Neural progenitor cell (in vitro differentiated cells): ENCODE measurements at places on chromosomes 13 and 19. TPM values are rescaled to one million over a fixed set of nuclear protein-coding genes. Genes with fewer than 3 reads are reported as not detected.

DNA sequence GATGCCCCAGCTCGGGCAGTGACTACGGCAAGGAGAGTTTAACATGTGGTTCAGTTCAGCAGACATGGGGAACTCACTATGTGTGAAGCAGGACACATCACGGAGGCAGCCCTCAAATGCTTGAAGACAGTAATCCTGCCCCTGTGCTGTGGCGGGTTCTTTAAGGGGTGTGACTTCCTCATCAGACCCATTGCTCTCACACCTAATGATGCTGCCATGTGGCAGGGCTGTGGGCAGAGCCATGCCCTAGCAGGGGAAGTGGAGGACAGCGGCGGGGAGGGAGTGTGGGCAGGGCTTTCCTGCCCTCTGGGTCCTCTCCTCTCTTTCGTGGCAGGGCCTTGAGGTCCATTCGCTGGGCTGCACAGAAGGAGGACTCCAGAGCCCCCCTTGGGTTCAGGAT, 131.1 kb upstream of the GJB6 start:
- no peaks in the 10 kb centered on the region for H3K36me3 ChIP-seq
- H3K27ac ChIP-seq: no peak overlapping the region
- H3K4me1 ChIP-seq: peaks cover 3% of the 10 kb centered on the region

PRODH2 gene
- total RNA-seq: not detected in 2 replicates

DNA sequence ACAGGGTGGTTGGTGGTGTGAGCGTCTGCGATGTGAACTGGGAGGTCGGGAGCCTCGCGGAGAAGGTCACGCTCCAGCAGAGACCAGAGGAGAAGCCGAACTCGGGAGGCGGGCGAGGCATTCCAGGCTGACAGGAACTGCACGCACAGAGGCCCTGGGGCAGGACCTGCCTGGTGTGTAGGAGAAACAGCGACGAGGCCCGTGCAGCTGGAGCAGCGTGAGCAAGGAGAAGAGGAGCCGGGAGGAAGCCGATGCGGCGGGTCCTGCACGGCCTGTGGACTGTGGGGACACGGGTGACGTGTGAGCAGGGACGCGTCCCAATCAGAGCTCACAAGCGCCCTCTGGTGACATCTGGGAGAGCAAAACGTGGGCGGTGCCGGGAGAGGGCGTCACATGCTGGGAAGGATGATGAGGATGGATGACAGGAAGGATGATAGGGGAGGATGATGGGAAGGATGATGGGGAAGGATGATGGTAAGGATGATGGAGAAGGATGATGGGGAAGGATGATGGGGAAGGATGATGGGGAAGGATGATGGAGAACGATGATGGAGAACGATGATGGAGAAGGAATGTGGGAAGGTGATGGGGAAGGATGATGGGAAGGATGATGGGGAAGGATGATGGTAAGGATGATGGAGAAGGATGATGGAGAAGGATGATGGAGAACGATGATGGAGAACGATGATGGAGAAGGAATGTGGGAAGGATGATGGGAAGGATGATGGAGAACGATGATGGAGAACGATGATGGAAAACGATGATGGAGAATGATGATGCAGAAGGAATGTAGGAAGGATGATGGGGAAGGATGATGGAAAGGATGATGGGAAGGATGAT, 16.1 kb upstream of the MADCAM1 start:
- H3K27me3 ChIP-seq: peaks cover 8% of the 10 kb centered on the region
- H3K4me1 ChIP-seq: peaks cover 2% of the 10 kb centered on the region
- H3K4me3 ChIP-seq: no peak overlapping the region
- H3K27ac ChIP-seq: no peak overlapping the region
- H3K36me3 ChIP-seq: no peaks in the 10 kb centered on the region

DNA sequence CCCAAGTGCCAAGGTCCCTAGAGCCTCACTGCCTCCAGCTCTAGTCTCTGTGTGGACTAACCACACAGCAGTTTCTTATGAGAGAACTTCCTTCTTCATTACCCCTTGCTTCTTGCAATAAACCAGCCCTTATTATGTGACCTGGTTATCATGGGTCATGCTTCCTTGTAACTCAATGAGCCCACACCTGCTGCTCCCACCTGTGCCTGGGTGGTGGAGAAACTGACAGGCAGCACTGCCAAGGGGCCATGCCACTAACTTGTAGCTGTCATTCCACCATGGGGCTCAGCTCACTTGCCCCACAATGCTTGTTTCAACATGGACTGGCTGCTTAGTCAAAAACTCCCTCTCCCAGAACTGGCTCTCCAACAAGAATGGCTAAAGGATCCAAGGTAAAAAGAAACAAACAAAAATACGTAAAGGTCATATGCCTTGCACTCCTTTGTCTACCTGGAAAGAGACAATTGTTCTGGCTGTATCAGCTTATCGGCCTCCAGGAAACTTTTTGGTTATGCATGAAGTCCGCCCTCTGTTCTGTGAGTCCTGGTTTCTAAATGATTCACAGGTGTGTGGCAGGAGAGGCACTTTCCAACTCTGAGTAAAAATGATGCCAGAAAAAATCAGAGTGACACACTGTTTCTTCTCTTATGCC, 446.4 kb downstream of the COG6 start:
- H3K36me3 ChIP-seq: no peaks in the 10 kb centered on the region
- no peak overlapping the region for H3K27ac ChIP-seq
- peaks cover 2% of the 10 kb centered on the region for H3K4me1 ChIP-seq
- no peaks in the 10 kb centered on the region for H3K27me3 ChIP-seq
- H3K4me3 ChIP-seq: no peak overlapping the region
- no peak for DNase-seq

UGGT2 gene
- total RNA-seq: 58.9 and 70.4 TPM in 2 replicates

CD70 gene
- 1.2 TPM in 1 of 2 replicates, not detected in the other for total RNA-seq

GRCh38 chr13:35693134-35693784, 216.8 kb upstream of the MAB21L1 start:
- H3K4me1 ChIP-seq: peaks cover 8% of the 10 kb centered on the region
- DNase-seq: no peak
- H3K4me3 ChIP-seq: no peak overlapping the region
- no peaks in the 10 kb centered on the region for H3K27me3 ChIP-seq
- H3K27ac ChIP-seq: no peak overlapping the region
- H3K36me3 ChIP-seq: no peaks in the 10 kb centered on the region

GRCh38 chr13:30932481-30933353, at the start of gene TEX26:
TEX26 (plus strand) TSS chr13:30932656; CDS start chr13:30932716, 60 bp downstream.
- no peak within 1 kb of the TSS for H3K27ac ChIP-seq
- H3K4me3 ChIP-seq: peak within 1 kb of the TSS; percentile 39
- H3K36me3 ChIP-seq: no peaks in the 10 kb centered on the region
- DNase-seq: peak; percentile 90
- H3K4me1 ChIP-seq: peaks cover 14% of the 10 kb centered on the region
- peaks cover 36% of the 10 kb centered on the region for H3K27me3 ChIP-seq

- peak; percentile 79 for DNase-seq
- H3K4me1 ChIP-seq: no peaks in the 10 kb centered on the region
- peaks cover 27% of the 10 kb centered on the region for H3K27me3 ChIP-seq
- no peaks in the 10 kb centered on the region for H3K36me3 ChIP-seq
- H3K27ac ChIP-seq: no peak overlapping the region
- H3K4me3 ChIP-seq: no peak overlapping the region
Measured at GRCh38 chr19:7831452-7831851, 1.4 kb downstream of the EVI5L start.

ALKBH7 gene
- 19.7 and 94.7 TPM in 2 replicates for total RNA-seq

DNA sequence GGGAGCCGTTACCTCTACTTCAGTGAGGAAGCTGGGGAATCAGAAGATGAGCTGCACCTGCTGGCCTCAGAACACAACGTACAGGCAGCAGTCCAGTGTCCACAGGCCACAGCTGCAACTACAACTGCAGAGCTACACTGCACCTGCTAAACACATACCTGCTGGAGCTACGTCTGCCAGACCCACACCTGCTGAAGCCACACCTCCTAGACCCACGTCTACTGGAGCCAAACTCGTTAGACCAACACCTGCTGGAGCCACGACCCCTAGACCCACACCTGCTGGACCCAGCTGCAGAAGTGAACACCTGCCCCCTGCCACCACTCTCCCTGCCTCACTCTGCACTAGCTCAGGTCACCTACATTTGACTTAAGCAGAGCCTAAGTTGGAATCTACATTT, 169.9 kb downstream of the USP12 start:
- peaks cover 11% of the 10 kb centered on the region for H3K4me1 ChIP-seq
- no peak overlapping the region for H3K27ac ChIP-seq
- H3K36me3 ChIP-seq: no peaks in the 10 kb centered on the region
- no peak for DNase-seq
- H3K4me3 ChIP-seq: no peak overlapping the region

RDH8 gene
- not detected in 2 replicates for total RNA-seq

DNA sequence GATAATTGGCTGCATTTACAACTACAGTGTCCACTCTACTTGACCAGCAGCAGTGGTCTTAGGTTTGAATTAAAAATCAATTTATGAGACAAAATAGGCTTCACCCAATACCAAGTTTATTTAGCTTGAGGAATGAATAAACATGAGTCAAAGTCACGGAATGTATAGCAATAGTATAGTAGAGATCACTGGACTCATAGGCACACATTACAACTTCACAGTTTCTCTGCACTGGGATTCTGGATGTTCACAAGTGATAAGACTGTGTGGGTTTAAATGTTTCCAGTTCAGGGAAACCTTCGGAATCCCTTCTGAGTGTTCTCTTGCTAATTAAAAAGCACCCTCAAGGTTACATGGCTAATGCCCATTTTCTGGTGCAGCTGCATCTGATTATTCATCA, 1064.9 kb downstream of the SLITRK5 start:
- no peak overlapping the region for H3K4me3 ChIP-seq
- no peaks in the 10 kb centered on the region for H3K4me1 ChIP-seq
- no peaks in the 10 kb centered on the region for H3K27me3 ChIP-seq
- DNase-seq: no peak
- no peak overlapping the region for H3K27ac ChIP-seq

CLEC17A gene
- total RNA-seq: 0.31 TPM in 1 of 2 replicates, not detected in the other

- H3K4me3 ChIP-seq: no peak overlapping the region
- DNase-seq: no peak
- no peaks in the 10 kb centered on the region for H3K36me3 ChIP-seq
- no peak overlapping the region for H3K27ac ChIP-seq
- H3K4me1 ChIP-seq: no peaks in the 10 kb centered on the region
Measured at GRCh38 chr19:7817801-7818200, 12.2 kb upstream of the EVI5L start.

DNA sequence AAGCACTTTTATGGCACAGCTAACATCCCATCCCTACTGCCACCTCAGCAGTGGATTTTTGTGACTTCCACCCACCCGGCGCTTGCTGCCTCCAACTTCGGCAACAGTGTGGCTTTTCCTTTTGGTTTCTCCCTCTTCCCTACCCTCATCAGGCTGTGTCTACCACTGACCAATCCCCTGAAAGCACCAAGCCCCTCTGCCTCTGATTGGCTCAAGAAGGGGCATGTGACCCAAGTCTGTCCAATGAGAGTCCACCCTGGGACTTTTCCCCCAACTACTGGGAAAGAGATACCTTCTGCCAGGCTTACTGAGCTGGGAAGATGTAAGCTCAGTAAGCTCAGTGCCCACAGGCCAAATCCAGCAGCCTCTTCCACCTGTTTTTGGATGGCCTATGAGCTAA, 5.8 kb downstream of the SMIM7 start:
- DNase-seq: no peak
- H3K4me1 ChIP-seq: peaks cover 5% of the 10 kb centered on the region
- H3K27ac ChIP-seq: no peak overlapping the region
- no peak overlapping the region for H3K4me3 ChIP-seq

- H3K4me1 ChIP-seq: no peaks in the 10 kb centered on the region
- no peak overlapping the region for H3K27ac ChIP-seq
- no peaks in the 10 kb centered on the region for H3K36me3 ChIP-seq
- H3K27me3 ChIP-seq: no peaks in the 10 kb centered on the region
- no peak for DNase-seq
- H3K4me3 ChIP-seq: no peak overlapping the region
Measured at GRCh38 chr19:54459282-54460229, 4.0 kb downstream of the LENG9 start.

GRCh38 chr13:78046331-78046730, 127.7 kb upstream of the EDNRB start:
- no peaks in the 10 kb centered on the region for H3K36me3 ChIP-seq
- no peak overlapping the region for H3K27ac ChIP-seq
- no peaks in the 10 kb centered on the region for H3K27me3 ChIP-seq
- no peak overlapping the region for H3K4me3 ChIP-seq
- H3K4me1 ChIP-seq: no peaks in the 10 kb centered on the region

DNA sequence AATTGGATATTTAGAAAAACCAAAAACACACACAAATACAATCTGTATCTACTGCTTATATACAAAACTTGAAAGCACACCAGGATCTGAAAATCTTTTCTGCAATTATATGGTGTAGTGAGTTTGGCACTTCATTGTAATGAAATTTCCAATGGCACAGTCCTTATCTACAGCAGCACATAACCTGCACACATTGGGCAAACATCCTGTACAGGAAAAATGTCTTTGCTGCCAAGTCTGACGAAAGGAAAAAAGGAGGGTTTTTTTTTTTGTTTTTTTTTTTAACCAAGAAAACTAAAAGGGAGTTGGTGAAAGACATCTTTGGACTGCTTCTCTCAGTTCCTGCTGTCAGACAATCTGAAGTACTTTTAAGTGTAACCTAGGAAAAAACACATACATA, 107.8 kb downstream of the FOXO1 start:
- no peak for DNase-seq
- H3K4me1 ChIP-seq: peaks cover under 1% of the 10 kb centered on the region
- H3K27ac ChIP-seq: no peak overlapping the region
- H3K36me3 ChIP-seq: no peaks in the 10 kb centered on the region

GRCh38 chr13:26957182-26957581, 196.6 kb upstream of the GPR12 start:
- H3K27me3 ChIP-seq: no peaks in the 10 kb centered on the region
- H3K27ac ChIP-seq: no peak overlapping the region
- DNase-seq: no peak
- peaks cover 12% of the 10 kb centered on the region for H3K4me1 ChIP-seq
- no peaks in the 10 kb centered on the region for H3K36me3 ChIP-seq
- H3K4me3 ChIP-seq: no peak overlapping the region

DNA sequence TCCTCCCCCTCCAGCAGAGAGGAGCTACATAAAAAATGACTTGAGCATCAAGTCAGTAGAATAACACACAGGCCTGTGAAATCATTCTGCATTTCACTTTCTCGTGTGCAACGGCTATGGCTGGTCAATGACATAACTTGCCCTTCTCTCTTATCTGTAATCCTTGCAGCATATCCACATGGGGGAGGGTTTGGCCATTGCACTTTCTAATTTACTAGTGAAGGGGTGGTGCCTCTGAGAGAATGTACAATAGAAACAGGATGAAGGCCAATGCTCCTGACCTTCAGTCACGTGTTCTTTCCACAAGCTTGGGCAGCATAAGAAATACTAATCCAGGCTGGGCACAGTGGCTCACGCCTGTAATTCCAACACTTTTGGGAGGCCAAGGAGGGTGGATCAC, 641.0 kb upstream of the ARGLU1 start:
- no peak for DNase-seq
- no peaks in the 10 kb centered on the region for H3K4me1 ChIP-seq
- H3K4me3 ChIP-seq: no peak overlapping the region

LHB gene
- total RNA-seq: not detected in 2 replicates

- no peaks in the 10 kb centered on the region for H3K27me3 ChIP-seq
- H3K27ac ChIP-seq: no peak overlapping the region
- no peaks in the 10 kb centered on the region for H3K4me1 ChIP-seq
- no peak overlapping the region for H3K4me3 ChIP-seq
Measured at GRCh38 chr19:17807731-17808316, 12.9 kb downstream of the B3GNT3 start.
